CD4-positive, alpha-beta T cell treated with Interleukin-21 for 1 hour (primary cell): ENCODE measurements at places on chromosomes 16 and 17.

GRCh38 chr17:63821804-63822203, 5.4 kb upstream of the PSMC5 start:
- DNase-seq, result no peak

- DNase-seq, result peak; percentile 77
These were observed 7.1 kb upstream of the FTSJ3 start for GRCh38 chr17:63834431-63835166.

DNA sequence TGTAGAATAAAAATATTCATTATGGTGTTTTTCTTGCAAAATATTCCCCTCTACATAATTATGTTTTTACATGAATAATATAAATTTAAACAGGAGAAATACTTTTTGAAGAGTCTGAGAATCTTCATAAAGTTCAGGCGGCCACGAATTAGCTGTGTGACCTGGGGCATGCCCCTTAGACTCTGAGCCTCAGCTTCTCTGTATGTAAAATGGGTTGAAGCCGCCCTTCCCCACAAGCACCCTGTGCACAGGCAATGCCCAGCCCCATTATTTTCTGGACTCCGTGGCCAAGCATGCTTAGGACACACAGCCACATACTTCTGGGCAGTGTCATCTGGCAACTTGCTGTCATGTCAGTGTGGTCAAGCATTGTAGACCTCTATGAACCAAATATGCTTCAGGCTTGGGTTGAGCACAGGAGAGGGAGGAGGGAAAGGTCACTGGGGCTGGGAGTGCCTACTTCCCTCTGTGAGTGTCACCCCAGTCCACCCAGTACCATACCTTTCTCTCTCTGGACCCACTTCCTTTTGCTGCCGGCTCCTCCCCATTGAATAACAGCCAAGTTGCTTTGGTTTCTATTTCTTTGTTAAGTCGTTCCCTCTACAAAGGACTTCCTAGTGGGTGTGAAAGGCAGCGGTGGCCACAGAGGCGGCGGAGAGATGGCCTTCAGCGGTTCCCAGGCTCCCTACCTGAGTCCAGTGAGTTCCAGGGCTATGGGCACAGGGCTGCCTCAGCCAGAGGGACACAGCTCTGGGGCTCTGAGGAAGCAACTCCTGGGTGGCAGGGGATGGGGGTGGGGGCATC, at the start of gene LGALS9:
LGALS9 (plus strand) TSS at position 582 of the 804 bp plus-strand sequence; CDS start at position 660, 78 bp downstream.
- DNase-seq, result peak; percentile 62

- no peak for DNase-seq
These were observed 60.9 kb downstream of the PDPK1 start for GRCh38 chr16:2598723-2599122.

GRCh38 chr16:12788758-12789157, 14.9 kb downstream of the CPPED1 start:
- no peak for DNase-seq

- no peak for DNase-seq
These were observed 234.6 kb downstream of the MSI2 start for GRCh38 chr17:57490890-57491289.
